Non-pigmented ciliary epithelial cell (primary cell): ENCODE measurements at places on chromosomes 4 and X.
A peak's percentile ranks its signal among the peaks of the same experiment; 100 is the strongest.

DNA sequence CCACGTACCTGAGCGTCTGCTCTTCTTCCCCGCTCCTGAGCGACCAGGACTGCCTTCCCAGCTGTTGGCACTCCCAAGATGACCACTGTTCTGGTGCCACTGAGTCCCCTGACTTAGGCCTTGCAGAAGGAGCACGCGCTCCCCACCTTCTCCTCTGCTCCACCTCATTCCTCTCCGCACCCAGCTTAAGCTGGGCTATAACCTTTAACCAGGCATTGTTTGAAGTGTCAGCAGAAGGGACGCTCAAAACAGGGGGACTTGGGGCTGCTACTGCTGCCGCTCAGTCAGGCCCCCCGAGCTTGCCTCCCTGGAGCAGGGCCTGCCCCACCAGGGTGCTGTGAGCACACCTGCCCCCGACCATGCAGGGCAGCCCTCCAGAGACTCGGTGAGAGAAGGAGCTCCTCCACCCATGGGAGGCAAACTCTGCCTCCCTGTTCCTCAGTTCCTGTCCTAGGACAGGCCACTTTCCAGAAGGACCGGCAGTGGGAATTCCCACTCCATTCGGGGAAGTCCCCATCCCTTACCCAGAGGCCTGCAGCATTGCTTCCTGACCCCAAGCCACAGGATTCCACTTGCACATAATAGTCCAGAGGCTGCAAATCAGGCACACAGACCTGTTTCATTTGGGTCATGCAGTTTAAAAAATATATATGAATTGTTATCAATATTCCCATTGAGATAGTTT is 99.7 kb upstream of the ENPP6 start:
- no peak for DNase-seq

DNA sequence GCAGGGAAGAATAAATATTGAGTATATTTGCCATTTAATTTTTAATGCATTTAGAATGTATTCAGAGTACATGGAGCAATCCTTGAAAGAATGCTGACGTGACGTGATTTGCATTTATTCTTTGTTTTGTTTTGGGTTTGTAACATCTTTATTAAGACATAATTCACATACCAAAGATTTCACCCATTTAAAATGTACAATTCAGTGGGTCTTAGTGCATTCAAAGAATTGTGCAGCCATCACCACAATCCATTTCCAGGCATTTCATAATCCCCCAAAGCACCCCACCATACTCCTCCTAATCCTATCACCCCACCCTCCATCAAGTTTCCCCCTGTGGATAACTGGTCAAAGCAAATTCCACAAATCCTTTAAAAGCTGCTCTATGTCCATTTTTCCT is 87.4 kb downstream of the FAM9B start:
- DNase-seq = no peak

DNA sequence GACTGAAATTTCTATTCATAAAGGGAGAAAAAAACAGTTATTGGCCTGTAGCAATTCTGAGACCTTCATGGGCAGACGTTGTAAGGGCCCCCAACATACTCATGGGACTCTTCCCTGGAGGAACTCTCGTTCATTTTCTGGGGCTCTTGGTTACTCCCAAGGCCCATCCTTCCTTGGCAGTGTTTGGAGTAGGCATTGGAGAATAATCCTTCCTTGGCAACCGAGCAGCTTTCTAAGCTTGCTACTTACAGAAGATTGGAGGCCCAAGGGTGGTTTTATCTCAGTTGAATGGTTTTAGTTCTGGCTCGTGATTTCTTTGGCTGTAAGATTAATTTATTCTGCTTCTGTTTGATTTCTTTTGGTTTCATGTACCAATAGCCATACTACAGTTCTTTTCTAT is 50.4 kb downstream of the ALG13 start:
- no peak for DNase-seq

DNA sequence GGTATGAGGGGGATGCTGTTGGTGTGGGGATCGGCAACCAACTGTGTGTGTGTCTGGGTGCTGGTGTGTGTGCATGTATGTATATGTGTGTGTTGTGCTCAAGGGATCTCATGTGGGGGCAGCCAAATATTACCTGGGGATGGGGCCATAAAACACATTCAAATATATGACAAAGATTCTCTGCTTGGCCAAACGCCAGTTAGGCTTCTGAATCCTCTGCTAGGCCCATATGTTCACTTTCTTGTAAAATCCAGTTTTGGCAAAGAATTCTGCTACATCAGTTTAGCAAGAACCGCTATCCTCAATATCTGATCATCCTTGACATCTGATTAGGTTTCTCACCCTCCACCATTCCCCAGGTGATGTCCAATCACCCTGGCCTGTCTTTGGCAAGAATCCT is 106.6 kb downstream of the RASL11B start:
- DNase-seq = no peak

GRCh38 chrX:133290076-133290475 is 71.9 kb upstream of the TFDP3 start:
- DNase-seq = peak; percentile 17

- no peak for DNase-seq
Observed at GRCh38 chr4:1927675-1928074, 56.5 kb downstream of the NSD2 start.

DNA sequence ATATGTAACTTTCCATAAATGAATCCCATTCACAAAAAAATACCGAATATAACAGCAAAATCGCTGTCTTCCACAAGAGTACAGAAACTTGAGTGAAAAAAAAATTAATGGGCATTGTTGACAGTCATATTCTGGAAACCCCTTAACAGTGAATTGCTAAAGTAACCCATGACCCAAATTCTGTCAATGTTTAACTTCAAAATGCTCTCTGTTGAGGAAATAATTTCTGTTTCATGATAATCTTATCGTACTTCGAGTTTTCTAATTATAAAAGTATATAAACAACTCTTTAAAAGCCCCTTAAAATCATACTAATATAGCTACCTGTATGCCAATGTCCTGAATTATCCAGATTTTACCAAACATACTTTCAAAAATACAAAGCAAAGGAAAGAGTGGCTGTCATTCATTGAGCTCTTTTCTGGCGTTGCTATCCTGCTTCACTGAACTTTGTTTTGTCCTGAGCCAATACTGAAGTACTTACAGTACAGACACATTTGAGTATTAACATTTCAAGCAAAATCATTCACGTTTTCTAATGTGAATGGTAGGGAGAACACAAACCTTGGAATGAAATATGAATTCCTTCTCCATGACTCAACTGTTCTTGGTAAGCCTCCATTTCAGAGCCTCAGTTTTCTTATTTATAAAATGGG is 2.4 kb downstream of the XAGE3 start:
- DNase-seq = no peak

GRCh38 chr4:152981278-152981677 is 45.2 kb downstream of the FHDC1 start:
- DNase-seq = peak; percentile 65
